ENCODE measurements at places on chromosomes 6 and 20.

GRCh38 chr20:52892023-52892422, 80.1 kb upstream of the TSHZ2 start:
- DNase-seq, result no peak

DNA sequence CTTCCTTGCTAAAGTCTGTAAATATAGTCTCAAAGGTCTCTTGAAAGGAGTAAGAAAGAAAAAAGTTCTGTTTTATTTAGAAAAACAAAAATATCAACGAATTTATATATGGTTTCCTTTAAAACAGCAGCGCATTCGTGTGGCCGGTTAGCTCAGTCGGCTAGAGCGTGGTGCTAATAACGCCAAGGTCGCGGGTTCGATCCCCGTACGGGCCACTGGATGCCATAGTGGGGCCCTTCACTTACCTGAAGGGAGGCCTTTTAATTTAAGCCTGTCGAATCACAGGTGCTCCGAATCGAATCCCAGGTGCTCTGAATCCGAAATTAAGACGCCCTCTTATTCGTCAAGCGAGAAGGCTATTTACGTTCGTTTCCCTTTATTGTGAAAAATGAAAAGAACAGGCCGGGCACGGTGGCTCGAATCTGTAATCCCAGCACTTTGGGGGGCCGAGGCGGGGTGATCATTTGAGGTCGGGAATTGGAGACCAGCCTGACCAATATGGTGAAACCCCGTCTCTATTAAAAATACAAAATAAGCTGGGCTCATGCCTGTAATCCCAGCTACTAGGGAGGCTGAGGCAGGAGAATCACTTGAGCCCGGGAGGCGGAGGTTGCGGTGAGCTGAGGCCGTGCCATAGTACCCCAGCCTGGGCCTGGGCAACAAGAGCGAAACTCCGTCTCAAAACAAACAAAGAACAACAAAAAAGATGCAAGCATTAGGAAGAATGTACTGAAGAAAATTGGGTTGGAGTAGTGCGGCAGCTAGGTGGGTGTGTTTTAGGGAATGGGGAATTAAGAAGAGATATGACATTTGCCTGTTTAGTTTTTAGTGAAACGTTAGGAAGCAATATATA, 195.8 kb upstream of the ZNF184 start:
- peak; percentile 29 for DNase-seq

DNA sequence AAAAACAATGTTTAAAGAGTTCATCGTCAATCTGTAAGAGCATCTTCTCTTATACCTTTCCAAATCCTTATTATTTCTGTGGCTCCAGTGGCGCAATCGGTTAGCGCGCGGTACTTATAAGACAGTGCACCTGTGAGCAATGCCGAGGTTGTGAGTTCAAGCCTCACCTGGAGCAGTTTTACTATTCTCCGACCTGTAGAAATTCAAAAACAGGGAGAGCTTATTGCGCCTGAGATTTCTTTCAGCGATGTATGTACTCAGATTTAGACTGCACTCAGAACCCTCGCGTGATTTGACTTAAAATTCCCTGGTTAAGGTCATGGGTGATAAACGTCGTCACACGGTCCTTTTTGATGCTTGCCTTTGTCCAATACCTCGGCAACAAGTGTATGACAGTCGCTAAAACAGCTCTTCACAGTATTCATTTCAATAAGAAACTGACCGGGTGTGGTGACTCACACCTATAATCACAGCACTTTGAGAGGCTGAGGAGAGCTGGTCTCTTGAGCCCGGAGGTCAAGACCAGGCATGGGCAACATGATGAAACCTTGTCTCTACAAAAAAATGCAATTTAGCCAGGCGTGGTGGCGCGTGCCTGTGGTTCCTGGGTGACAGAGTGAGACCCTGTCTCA, 11.9 kb downstream of the GPX5 start:
- DNase-seq, result no peak

- DNase-seq, result peak; percentile 96
Measured at GRCh38 chr6:32668226-32668747, 1.8 kb upstream of the HLA-DQB1 start.

- DNase-seq, result no peak
Measured at GRCh38 chr6:138811866-138812265, 16.0 kb downstream of the ECT2L start.

GRCh38 chr6:131062241-131063027, 611 bp downstream of the EPB41L2 start:
- DNase-seq, result peak; percentile 60

Data from small intestine (tissue), 16 donors.